Neuronal stem cell (in vitro differentiated cells): ENCODE measurements at places on chromosomes 3 and 15.

DNA sequence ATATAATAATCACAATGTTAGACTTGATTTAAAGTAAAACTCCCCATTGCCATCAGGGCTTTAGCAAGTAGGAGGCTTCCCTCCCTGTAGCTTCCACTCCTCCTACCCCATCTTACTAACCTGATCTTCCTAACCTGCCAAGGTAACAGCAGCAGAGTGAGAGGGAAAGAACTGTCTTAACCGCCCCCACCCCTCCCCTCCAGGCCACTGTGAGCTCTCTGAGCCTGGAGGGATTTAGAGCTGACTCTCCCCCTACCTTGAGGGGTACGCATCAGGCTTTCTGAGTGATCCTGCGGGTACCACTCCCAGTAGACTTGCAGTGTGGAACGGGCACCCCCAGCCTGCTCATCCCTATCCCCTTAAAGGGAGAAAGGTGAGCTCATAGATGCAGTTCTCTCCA lies 11.4 kb upstream of the PRSS50 start:
- no peak for DNase-seq

DNA sequence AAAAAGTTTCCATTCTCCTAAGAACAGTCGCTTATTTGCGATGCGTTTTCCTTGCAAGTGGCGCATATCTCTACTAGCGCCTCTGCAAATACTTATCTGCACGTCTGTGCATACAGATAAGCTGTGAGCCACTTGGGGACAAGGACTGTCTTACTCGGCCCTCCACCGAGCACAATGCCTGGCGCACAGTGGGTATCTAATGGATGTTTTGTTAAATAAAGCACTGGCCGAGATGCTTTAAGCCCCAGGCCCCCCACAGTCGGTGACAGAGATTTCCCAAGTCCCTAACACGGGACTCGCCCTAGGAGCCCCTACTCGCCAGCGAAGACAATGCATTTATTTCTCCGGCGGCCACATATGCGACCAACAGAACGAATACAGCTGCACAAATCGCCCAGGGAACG lies 503 bp downstream of the HLTF start:
- no peak for DNase-seq

DNA sequence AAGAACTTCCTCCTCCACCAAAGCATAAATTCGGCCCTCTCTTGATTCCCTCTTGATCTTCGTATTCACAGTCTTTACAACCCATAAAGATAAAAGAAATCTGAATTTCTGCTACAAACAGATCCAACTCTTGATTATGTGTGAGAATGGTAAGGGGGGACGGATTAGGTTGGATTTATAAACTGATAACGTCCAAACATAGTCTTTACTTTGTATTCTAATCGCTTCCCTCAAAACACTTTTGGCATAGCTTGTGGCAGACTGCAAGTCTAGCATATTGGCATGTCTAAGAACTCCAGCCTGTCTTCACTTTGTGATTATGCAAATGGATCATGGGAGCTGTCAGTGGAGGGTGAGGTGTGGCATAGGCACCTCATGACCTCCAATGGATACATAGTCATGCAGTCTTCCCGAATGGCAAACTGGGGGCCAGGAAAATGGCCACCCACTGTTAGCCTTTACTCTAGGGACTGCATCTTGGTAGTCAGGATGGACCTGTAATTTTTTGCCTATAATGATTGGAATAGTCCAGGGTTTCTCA lies 24.3 kb upstream of the GPR171 start:
- DNase-seq: no peak

- no peak for DNase-seq
These were observed 47.4 kb upstream of the UBE2E1 start for GRCh38 chr3:23758253-23758838.

DNA sequence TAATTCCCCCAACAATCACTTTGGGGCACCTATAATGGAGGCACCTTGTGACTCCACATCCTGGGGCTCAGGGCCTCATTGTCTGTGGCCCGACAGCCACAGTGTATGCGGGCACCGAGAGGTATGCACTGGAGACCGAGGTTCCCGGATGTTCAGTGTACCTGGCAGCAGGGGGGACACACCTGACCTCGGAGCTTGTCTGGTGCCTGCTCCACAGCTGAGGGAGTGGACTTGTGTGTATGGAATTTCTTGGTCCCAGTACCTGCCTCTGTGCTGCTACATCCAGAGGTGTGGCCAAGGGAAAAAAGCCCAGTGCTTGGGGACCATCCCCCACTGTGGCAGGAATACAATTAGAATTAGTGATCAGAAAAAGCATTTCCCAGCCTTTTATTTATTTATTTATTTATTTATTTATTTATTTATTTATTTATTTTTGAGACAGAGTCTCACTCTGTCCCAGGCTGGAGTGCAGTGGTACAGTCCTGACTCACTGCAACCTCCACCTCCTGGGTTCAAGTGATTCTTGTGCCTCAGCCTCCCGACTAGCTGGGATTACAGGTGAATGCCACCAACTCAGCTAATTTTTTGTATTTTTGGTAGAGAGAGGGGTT lies 8.8 kb upstream of the AEN start:
- no peak for DNase-seq

- no peak for DNase-seq
These were observed 76.6 kb downstream of the SLC25A26 start for GRCh38 chr3:66297260-66297873.
